HCT116 (cell line): ENCODE measurements at places on chromosomes 11 and 22.

DNA sequence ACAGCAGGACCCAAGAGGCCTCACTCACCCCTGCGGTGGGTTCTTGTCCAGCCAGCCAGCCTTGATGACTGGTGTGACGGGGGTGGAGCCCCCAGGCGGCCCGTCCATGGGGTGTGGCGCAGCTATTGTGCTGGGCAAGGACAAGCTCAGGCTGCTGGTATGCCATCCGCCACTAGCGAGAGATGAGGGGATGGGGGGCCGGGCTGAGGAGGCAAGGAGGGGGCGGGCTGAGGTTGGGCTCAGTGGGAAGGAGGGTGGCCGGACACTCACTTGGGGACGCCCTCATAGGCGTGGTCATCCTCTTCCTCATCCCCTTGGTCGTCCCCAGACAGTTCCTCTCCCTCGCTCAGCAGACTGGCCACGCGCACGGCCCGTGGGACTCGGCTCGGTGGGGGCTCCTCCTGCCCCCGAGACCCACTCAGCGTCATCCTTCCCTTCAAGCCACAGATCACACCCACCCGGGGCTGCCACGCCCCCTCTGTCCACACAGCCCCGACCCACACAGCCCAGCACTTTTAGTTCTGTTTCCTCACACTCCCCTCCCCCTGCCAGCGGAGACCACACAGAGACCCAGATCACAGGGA, 38.0 kb upstream of the PDE2A start:
- DNase-seq = no peak

DNA sequence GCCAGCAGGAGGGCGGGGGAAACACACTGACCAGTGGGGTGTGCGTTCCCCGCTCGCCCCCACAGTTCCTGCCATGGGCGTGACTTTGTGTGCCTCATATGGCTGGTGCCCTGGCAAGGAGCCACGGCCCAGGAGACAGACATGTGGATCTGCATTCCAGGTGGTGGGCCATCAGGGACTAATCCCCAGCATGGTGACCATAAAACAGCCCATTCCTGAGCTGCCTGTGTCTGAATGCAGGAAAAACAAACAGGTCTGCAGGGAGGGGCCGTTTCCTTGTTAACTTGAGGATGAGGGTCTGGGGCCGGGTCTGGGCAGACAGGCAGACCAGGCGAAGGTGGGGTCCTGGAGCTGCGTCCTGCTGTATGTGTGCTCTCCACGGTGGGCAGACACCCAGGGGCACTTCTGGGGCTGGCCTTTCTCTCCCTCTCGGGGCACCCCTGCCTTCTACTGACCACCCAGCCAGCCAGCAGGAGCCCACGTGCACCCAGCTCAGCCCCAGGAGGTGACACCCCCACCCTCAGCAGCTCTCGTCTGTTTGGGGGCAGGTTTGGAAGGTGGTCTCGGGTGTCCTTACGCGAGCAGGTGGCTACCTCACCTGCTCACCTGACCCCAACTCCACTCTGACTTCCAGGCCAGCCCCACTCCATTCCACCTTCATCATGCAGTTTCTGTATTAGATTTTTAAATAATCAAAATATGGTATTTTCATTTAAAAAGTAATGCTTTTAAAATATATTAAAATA, 120.3 kb downstream of the KCNQ1OT1 start:
- DNase-seq = no peak

DNA sequence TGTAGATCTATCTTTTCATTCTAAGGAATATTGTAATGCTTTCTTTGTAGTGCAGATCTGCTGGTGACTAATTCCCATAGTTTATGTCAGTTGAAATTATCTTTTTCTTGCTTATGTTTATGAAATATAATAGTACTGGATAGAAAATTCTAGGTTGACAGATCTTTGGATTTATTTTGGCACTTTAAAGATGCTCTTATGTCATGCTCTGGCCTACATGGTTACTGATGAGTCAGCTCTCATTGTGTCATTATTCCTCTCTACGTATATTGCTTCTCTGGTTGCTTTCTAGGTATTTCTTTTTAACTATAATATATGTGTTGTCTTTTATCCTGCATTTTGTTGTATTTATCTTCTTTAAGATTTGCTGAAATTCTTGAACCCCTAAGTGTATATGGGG, 955.5 kb upstream of the CHORDC1 start:
- no peak for DNase-seq

DNA sequence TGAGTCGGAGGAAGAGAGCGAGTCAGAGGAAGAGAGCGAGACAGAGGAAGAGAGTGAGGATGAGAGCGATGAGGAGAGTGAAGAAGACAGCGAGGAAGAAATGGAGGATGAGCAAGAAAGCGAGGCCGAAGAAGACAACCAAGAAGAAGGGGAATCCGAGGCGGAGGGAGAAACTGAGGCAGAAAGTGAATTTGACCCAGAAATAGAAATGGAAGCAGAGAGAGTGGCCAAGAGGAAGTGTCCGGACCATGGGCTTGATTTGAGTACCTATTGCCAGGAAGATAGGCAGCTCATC, 780 bp downstream of the TRIM44 start:
- no peak for DNase-seq

GRCh38 chr11:117817368-117818040, 7.0 kb downstream of the FXYD2 start:
- DNase-seq = peak; percentile 63

DNA sequence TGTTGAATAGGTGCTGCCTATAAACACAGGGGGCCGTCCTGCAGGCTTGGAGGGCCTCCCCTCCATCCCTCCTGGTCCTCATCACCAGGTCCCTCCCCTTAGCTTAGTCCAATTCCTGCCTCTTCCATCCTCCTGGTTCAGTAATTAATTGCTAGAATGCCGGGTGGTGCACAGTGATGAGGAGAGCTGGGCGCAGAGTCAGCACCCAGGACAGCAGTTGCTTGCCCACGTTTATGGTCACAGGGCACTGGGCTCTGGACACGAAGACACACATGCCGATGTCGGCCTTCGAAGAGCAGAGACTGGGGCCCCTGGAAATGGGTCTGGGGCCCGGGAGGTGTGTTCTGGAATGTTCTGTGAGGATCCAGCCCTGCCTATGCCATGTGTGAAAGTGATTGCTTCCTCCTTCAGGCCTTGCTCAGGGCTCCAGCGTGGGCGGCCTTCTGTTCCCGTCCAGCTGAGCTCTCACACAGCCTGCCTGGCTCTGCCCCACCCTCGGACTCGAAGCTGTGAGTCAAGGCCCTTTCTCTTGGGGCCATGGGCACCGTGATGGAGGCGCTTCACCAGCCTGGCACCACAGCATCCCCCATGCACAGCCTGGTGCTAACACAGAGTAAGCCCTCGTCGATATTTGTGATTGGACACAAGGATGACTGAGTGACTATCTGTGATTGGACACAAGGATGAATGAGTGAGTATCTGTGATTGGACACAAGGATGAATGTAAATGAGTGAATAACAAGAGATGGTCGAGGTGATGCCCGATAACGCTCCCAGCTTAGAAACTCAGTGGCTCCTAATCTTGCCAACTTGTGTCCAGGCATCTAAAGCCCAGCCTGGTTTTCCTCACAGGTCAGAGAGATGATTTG, 884.7 kb downstream of the BRD1 start:
- DNase-seq = no peak

GRCh38 chr22:17314487-17314886, 54.8 kb upstream of the CECR2 start:
- no peak for DNase-seq

- no peak for DNase-seq
Observed at GRCh38 chr11:21911061-21911460, 281.8 kb upstream of the ANO5 start.

GRCh38 chr11:20089796-20090653, 70.2 kb downstream of the DBX1 start:
- DNase-seq = no peak

GRCh38 chr22:38860283-38861169, 11.5 kb downstream of the CBX6 start:
- no peak for DNase-seq

DNA sequence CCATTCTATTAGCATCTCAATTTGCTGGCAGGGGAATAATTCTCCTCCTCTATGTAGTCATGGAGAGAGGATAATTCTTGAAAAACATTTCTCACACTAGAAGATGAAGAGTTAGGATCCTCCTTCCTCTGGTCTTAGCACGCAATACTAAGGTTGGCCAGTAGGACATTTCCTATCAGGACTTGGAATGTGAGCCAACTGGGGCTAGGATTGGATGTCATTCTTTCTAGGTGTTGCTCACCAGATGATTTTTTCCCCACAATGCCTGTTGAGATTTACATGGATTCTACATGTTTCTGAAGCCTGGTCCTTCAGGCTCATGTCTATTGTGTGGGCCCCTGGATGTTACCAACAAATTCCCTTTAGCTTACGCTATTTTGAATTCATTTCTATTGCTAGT, 28.0 kb downstream of the SLN start:
- DNase-seq = peak; percentile 56

- no peak for DNase-seq
Observed at GRCh38 chr22:17920992-17921650, 103.2 kb downstream of the MICAL3 start.

GRCh38 chr22:38941488-38941987, 15.9 kb upstream of the APOBEC3A start:
- DNase-seq = no peak

DNA sequence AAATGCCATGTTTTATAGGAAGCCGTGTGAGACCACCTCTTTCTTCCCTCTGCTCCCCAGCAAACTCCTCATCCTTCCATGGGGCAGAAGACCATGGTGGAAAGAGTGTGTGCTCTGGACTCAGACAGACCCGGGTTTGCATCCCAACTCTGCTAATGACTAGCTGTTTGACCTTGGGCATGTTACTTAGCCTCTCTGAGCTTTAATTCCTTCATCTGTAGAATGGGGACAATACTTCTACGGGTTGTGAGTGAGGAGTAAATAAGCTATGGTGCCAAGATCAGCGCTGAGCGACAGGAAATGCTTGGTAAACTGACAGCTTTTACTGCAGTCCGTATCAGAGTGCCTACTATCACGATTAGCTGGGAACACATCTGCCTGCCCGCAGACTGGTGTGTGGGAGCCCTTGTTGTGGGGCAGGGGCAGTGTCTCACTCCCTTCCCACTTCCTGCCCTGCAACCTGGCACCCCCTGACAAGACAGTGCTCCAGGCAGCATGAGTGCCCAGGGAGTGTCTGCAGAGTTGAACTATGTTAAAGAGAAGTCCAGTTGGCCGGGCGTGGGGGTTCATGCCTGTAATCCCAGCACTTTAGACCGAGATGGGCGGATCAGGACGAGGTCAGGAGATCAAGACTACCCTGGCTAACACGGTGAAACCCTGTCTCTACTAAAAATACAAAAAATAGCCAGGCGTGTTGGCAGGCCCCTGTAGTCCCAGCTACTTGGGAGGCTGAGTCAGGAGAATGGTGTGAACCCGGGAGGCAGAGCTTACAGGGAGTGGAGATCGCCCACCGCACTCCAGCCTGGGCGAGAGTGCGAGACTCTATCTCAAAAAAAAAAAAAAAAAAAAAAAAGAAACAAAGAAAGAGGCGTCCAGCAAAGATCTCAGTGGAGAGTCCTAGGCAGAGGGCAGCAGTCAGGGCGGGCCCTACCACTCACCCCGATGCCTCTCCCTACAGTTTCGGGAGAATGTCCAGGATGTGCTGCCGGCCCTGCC, 2.2 kb downstream of the SEC14L2 start:
- no peak for DNase-seq

DNA sequence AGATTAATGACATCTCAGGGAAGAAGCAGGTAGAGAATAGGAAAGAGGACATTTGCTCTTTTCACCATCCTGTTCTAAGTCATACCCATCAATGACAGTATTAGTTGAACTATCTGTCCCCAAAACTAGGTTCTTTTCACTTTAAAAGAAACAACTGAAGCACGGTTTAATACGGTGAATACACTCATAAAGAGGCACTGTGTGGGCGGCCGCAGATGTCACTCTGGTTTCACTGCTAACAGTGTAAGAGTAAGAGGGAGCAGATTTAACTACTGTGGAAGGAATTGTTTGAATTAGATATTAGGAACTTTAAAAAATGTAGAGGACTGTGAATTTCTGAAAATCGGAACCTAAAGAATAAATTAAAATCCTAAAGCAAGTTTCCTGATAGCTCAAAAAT, 49.5 kb downstream of the VSIG10L2 start:
- DNase-seq = no peak

GRCh38 chr22:30826670-30827355, 132.1 kb downstream of the OSBP2 start:
- DNase-seq = no peak

DNA sequence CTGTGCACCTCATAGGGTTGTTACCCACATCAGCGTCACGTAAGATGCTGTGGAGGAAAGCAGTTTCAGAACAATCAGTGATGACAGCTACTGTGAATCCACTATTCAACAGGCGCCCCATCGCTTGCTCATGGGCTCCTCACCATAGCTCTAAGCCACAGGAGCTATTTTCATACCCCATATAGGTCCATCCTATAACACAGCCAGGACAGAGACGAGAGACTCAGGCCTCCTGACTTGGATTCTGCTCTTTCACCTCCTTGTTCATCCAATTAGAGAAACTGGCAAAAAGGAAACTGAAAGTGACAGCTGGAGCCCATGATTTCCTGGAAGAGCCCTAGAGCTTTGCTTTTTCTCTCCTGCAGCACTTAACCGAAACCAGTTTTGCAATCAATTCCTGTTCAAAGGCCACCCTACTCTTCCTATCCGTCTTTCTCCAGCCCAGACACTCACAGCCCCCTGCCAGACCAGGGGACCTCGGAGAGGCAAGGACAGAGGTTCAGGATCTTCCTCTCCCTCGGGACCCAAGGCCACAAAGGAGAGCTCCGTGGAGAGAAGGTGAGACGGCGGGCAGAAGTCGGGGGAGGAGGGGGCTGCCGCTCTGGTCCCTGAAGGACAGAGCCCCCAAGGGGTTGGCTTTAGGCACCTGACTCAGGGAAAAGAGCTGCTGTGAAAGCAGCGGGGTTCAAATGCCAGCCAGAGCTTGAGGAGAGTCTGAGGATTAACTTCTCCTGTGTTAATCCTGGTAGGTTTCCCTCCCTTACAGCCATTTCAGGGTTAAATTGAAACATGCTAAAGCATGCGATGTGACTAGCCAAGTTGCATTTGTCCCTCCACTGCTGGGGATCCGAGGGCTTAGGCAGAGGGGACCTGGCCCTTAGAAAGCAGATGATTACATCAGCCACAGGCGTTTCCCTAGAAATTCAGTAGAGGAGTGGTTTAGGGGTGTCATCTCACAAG, at the start of gene APOL6:
Gene APOL6, plus strand, starts transcription at position 381 of the 960 bp plus-strand sequence. CDS start 7,980 bp downstream, outside the sequence.
- no peak for DNase-seq

DNA sequence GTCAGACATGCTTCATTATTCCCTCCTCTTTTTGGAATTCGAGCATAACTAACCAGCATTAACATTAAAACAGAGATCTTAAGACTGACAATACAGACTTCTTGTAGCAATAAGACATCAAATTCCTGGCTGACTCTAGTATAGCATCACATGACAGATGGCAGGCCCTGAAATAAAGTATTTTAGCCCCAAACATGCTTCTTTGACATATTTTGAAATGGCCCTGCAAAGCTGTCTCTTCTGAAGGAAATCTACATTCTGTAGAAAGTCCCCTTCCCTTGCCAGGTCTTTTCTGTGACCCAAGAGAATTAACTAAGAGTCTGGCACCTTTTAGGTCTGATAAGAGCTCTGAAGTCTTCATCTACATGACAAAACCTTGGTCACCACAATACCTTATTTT, 38.5 kb upstream of the GNAZ start:
- no peak for DNase-seq
